ENCODE measurements at places on chromosomes 6 and 20.

DNA sequence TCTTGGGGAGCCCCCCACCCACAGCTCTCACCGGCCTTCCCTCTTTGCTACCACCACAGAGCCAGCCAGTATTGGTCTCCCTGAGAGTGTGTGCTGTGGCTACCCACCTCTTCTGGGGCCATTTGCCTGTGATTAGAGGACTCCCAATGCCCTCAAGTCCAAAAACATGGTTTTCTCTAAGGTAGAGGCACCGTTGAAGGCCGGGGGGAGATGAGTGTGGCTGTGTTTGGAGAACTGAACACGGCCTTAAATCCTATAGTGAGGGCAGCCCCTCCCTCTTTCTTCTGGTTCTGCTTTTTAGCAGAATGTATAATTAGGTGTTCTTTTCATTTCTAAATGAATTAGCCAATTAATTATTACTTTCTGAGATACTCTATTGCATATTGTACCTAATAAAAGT, 2.5 kb downstream of the CCR6 start:
- no peak for DNase-seq

DNA sequence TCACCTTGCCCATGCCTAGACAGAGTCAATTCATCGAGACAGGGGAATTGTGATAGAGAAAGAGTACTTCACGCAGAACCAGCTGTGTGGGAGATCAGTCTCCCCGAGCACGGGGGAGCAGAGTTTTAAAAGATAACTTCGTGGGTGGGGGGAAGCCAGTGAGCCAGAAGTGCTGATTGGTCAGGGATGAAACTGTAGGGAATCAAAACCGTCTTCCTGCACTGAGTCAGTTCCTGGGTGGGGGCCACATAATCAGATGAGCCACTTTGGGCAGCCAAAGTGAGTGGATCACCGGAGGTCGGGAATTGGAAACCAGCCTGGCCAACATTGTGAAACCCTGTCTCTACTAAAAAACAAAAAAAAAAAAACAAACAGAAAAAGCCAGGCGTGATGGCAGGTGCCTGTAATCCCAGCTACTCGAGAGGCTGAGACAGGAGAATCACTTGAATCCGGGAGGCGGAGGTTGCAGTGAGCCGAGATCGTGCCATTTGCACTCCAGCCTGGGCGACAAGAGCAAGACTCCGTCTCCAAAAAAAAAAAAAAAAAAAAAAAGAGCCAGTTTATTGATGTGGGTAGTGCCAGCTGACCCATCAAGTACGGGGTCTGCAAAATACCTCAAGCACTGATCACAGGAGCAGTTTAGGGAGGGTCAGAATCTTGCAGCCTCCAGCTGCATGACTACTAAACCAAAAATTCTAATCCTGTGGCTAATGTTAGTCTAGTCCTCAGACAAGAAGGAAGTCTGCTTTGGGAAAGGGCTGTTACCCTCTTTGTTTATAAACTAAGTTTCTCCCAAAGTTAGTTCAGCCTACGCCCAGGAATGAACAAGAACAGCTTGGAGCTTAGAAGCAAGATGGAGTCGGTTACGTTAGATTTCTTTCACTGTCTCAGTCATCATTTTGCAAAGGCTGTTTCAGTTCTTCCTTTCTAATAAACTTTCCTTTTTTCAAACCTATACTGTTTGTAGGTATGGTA, 3.9 kb upstream of the TRIM39 start:
- DNase-seq, result no peak

DNA sequence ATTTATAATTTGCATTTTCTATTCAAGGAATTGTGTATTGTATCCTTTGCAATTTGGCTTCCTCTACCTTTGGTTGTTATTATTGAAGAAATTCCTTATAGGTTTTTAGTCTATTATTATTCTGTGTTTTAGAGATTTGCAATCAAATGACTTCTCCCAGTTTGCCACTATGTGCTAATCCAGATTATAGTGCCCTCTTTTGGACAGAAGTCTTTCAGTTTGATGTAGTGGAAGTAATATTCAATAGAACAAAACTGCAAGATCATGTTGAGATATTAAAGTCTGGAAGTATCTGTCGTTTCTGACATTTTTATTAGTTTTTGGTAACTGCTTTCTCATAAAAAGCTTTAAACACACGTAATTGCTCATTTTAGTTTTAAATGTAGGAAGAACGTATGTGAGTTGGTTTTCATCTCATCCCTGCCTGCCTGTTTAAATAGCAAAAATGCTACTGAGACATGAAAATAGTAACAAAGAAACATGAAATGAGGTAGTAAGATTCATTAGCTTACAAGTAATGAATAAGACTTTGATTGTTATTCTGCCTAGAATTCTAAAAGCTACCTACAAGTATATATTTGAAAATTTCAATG, 72.8 kb downstream of the RTN4IP1 start:
- no peak for DNase-seq

GRCh38 chr6:135651964-135652755, 154.6 kb upstream of the AHI1 start:
- no peak for DNase-seq

DNA sequence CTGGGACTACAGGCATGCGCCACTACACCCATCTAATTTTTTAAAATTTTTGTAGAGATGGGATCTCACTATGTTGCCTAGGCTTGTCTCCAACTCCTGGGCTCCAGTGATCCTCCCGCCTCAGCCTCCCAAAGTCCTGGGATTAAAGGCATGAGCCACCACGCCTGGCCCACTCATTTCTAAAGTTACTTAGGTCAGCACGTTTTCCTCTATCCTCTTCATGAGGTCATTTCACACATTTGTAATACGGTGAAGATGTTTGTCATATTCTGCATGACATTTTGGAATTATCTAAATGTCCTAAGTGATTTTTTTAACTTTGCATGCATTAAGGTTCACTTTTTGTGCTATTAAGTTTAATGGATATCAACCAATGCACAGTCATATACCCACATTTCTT, 11.9 kb upstream of the SOX12 start:
- no peak for DNase-seq

DNA sequence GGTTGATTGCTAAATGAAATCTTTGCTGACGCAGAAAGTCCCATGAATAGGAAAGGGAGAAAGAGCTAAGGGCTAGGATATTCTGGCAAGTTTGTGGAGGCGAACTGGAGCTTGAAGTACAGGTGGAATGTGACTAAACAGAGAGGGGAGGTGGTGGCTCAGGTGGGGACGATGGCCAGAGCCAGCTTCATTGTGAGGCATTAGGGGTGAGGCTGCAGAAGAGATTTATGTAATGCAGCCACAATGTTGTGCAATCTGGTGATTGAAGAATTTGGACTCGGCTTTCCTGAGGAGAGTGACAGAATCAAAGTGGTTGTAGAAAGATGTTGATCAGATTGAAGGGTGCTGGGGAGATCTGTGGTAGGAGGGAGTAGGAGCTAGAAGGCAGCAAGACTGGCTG, 42.9 kb upstream of the SPACA1 start:
- no peak for DNase-seq

GRCh38 chr6:54286141-54286540, 22.1 kb upstream of the TINAG start:
- DNase-seq, result no peak

DNA sequence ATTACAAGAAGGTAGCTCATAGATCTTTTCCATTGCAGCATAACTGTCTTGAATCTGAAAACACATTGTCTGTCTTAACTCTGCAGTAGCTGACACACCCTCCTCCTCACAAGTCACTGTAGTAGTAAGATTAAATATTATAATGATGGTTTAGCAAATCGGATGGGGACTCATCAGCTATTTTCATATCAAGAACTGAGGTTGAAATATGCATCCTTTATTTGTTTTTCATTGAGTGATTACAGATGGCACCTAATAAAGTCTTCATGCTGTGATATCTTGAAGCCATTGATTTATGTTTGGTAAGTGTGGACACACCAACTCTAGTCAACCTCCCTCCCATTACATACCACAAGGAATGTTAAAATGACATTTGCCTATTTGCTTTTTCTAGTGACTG, 267.4 kb upstream of the TAB2 start:
- no peak for DNase-seq

- DNase-seq, result no peak
Measured at GRCh38 chr6:69098910-69099309, 463.8 kb downstream of the ADGRB3 start.

DNA sequence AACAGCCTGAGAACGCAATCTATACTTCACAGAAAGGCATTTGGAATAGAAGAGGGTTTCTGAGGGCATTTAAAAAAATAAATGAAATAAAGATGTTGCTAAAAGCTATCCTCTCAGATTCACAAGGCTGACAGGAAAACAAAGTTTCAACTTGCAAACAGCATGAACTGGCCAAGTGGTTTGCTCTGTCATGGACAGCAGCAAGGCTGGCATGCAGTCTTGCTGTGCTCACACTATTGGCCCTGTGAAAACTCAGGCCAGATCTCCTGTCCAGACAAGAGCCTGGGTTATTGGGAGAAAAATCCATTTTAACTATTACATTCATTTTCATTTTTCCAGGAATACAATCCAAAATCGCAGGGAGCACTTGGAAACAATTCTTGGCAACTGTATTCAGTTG, 506.2 kb upstream of the SLC35B3 start:
- no peak for DNase-seq

GRCh38 chr6:15048367-15048766, 197.5 kb upstream of the JARID2 start:
- DNase-seq, result no peak

- no peak for DNase-seq
Measured at GRCh38 chr6:13141387-13141786, 186.9 kb downstream of the TBC1D7 start.

- DNase-seq, result no peak
Measured at GRCh38 chr6:84007871-84008270, 25.7 kb upstream of the MRAP2 start.

- DNase-seq, result no peak
Measured at GRCh38 chr6:30814146-30815040, 69.9 kb upstream of the DDR1 start.

Measured in NCI-H1930 (cell line).